WERI-Rb-1 (cell line): ENCODE measurements at places on chromosomes 3 and 15.
A peak's percentile ranks its signal among the peaks of the same experiment; 100 is the strongest.

DNA sequence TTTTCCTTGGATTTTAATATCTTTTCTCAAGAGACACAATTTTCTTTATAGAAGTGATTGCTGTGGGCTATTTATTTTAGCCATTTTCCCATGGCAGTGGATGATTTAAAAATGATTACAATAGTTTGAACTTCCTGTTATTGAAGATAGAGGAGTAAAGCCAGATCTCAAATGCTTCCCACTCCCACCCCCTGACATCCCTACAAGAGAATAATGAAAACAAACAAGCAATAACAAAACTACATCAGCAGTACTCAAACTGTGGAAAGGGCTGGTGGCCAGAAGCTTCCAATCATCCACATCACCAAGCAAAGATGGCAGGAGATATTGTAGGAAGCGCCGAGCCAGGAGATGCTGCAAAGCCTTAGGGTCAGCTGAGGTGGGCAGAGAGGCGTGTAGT lies 831.1 kb upstream of the NR2F2 start:
- DNase-seq: no peak

GRCh38 chr3:101868534-101869464 lies 19.5 kb downstream of the NFKBIZ start:
- DNase-seq: no peak

DNA sequence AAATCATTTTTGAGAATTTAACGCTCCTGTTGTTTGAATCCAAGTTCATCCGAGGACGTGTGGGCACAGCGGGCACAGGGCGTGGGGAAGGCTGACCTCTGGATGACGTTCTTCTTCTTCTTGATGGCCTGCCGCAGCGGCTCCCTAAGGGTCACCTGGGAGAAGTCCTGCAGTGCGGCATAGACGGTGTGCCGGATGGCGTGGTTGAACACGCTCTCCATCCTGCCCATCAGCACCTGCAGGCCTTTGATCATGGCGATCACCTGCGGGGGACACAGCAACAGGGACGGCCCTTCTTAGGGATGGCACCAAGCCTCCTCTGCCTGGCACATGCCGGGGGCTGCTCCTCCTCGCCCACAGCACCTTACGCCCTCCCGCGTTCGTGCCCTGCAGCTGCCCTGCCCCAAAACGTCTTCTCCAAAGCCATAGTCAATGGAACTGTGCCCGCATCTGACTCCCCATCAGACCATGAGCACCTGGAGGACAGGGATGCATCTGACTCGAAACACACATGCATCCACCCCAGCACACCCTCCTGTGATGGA lies 61.5 kb downstream of the CYFIP1 start:
- DNase-seq: no peak

DNA sequence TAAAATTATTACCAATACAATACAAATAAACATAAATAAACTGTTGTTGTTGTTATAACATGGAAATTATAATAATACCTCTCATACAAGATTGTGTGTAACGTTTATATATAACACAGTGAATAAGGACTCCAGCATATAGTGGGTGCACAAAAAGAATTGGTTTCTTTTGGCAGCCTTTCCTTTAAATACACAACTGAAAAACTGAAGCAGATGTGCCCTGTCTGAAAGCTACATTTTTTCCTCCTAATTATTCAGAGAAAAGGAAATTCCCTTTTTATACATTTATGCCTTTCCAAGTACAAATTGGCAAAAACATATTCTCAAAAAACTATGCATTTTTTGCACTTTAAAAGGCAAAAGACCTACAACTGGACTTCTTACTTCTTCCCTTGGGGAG lies 928.9 kb upstream of the NR2F2 start:
- DNase-seq: no peak

DNA sequence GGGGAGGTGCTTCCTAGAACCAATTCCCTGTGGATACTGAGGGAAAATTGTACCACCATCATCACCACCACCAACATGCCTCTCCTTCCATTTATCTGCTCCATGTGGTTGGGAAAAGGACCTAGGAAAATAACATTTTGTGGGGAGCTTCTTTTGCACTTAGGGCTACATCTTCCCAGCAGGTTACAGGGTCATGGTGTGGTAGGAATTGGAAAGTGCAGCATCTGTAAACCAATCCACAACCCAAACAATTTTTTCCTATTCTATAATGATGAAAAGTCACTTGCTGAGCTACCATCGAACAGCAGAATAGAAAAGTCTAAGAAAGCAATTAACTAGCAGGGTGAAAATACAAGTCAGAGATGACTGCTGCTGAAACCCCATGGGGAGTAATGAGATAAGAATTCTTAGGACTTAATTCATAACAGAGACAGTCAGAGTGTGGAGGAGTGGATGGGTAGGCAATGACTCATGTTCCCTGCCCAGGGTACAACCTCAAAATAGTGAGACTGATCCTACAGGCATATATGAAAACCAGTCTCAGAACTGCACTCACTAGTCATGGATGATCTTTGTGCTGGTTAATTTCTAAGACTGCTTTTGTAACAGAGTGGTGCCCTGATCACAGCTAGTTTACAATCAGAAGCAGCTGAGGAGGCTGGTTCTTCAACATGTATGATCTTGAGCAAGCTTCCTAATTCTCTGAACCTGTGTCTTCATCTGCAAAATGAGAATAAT lies 38.1 kb upstream of the LEKR1 start:
- DNase-seq: no peak

DNA sequence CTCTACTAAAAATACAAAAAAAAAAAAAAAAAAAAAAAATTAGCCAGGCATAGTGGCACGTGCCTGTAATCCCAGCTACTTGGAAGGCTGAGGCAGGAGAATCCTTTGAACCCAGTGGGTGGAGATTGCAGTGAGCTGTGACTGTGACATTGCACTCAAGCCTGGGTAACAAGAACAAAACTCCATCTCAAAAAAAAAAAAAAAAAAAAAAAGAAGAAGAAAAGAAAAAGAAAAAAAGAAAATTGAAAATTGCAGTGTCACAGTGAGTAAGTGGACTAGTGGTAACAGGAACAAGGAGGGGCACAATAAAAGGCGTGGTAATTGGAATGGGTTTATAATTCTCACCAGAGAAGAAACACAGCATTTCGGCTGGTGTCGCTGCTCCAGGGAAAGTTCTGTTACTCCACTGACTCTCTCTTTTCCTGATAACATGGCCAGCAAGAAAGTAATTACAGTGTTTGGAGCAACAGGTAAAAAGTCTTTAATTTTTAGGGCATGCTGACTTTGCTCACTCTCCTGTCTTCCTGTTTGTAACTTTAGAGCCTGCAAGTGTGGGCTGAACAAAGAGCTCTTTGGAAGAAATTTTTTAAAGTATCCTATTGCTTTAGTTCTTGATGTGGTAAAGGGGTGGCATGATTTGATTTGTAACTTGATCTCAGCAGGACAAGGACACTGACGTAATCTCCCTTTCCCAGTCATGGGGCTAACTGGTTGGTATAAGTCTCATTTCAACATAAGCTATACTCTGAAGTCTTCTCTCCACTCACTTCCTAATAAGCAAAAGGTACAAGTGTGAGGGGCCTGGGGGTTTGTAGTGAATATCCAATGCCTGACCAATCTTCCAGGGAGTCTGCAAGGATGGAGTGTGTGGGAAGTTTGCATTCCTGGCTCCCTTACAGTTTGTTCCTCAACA lies 22.1 kb upstream of the TRA2B start:
- DNase-seq: no peak

- no peak for DNase-seq
Measured at GRCh38 chr3:138888560-138888959, 53.8 kb upstream of the PIK3CB start.

- DNase-seq: no peak
Measured at GRCh38 chr3:13544951-13545651, 3.8 kb upstream of the FBLN2 start.

DNA sequence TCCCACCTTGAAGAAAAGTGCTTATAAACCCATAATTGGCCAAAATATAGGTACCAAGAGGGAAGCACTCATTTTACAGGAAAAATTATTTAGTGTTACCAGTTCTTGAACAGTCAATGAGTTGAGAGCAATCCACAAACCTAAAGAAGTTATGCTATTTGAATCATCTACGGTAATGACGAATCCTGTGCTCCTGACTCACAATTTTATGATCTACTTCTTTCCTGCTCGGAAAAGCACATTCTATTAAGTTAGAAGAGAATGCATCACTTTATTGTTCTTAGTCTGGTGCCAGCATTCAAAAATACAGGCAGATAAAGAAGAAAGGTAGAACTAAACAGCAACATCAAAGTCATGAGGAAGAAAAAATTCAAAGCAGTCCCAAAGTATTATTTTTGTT lies 33.2 kb downstream of the CHRM5 start:
- DNase-seq: no peak

DNA sequence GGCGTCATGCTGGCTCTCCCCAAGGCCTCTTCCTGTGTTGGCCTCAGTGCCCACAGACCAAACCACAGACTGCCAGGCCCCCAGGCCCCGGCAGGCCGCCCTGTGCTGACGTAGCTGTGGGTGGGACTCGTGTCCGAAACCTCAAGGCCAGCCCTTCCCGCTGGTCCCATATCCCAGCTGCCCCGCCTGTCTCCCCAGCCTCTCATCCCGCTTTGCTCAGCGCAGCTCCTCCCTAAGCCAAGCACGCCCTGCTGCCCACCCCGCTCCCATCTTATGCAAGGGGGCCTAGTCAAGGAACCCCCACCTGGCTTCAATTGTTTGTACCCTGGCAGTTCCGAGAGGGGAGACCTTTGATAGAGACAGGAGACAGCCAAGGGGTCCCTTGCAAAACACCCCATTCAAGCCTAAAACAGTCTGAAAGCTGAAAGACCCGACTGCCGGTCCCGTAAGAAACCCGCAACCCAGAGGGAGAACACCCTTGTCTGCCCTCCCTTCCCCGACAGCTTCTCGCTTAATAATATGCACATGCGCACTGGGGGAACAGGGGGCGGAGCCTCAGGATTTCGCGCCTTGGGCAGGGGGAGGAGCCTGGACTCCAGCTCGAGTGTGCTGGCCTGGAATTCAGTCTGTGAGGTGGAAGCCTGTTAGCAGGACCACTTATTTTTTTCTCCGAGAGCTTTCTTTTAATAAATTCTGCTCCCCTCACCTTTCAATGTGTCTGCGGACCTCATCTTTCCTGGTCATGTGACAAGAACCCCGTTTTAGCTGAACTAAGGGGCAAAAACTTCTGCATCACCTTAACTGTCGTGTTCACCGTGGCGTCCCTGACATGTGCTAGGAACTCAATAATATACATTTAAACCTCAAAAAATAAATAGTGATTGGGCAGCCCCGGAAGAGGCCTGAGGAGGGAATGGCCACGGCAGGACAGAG lies 17.2 kb downstream of the TNFAIP8L3 start:
- no peak for DNase-seq

- no peak for DNase-seq
Measured at GRCh38 chr3:25635038-25635437, 29.7 kb downstream of the TOP2B start.

DNA sequence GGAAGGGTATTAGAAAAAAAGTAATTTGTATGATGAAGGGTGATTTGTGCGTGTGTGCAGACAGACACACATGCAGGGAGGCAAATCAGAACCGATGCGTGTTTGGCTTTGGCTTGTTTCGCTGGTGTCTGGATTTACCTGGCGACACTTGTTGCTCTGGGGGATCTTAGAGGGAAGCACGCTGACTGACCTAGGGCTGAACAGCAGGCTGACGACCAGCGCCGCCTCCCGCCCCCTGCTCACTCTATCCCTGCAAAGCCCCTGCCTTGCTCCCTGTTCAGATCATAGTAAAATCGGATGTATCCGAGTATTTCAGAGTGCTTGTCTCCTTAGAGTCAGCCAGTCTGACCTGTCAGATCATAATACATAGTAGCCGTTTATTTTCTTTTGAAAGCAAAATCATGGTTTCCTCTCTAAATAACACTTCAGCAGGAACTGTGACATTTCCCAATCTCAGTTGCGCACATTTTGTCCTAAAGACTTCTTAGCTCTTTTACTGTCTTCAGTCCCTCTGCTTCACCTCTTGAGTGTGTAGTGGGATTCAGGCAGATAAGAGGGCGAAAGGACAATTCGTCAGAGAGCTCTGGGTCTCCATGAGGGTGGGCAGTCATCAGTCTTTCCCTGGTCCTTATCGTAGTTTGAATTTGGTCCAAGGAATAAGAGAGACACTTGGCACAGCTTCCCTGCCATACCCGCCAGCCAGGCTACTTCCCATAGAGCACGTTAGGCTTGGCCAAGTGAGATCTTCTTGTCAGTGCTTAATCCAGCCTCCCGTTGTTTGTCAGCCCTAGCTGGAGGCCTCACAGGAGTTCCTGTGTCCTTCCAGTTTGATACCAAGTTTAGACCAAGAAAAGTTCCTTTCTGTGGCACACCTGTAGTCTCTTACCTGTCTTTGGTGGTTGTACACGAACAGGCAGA lies 97.4 kb downstream of the PGPEP1L start:
- no peak for DNase-seq

DNA sequence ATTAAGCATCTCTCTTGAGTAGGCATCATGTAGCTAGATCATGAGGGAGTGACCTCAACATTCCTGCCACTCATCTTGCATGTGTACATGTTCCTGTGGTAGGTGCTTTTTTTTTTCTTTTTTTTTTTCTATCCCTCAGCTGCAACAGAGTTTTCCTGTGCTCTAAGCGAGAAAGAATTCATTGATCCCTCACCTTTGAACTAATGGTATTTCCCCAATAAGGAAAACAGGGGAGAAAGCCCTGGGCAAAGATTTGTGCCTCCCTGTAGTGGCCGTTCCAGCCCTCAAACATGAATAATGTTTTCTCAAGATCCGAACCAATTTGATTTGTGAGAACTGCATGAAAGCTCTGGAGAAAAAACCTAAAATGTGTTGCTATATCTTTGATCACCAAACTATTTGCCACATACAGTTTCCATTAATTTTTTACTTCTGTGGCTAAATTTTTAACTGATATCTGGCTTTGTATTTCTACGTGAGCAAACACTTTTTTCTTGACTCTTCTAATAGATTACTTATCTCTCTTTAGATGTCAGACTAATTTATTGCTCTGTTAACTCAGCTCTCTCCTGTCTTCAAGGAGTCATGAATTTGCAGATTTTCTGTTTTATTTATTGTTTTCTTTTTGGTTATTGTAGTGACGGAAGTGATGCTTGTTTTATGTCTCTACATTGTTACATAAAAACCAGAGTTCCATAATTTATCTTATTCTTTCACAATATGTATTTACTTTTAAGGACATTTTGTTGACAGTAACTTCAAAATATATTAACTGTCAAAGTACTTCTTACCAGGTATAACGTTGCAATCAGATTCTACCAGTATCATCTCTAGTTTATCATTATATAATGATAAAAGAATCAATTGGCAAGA lies 1396.5 kb downstream of the OTOL1 start:
- no peak for DNase-seq

- peak; percentile 27 for DNase-seq
Measured at GRCh38 chr3:7487763-7488162, 626.8 kb downstream of the GRM7 start.

- no peak for DNase-seq
Measured at GRCh38 chr15:29924750-29925149, 102.5 kb upstream of the TJP1 start.

DNA sequence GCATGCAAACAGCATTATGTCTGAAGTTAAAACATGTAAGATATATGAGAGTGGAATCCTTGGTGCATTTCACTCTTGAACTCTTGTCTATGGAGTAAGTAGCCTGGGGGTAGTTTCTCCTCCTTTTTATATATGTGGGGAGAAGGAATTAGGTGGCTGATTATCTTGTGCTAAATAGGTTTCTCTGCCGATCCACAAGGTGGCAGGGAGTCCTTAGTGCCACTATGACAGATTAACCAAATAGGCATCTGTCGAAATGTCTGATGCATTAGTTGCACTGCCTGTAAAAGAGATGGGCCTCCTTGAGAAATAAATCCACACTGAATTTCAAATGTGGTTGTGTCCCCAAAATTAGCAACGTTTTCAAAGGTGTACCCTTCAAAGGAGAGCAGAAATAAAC lies 170.1 kb downstream of the CNTN4 start:
- peak; percentile 33 for DNase-seq
